ENCODE measurements at places on chromosomes 13 and 19. TPM values are rescaled to one million over a fixed set of nuclear protein-coding genes. Genes with fewer than 3 reads are reported as not detected.

GRCh38 chr13:102862624-102863210, 16.9 kb downstream of the ERCC5 start:
- H3K4me1 ChIP-seq = no peaks in the 10 kb centered on the region
- H3K27ac ChIP-seq = no peak overlapping the region
- H3K36me3 ChIP-seq = peaks cover 100% of the 10 kb centered on the region
- H3K27me3 ChIP-seq = no peaks in the 10 kb centered on the region
- no peak for DNase-seq

DNA sequence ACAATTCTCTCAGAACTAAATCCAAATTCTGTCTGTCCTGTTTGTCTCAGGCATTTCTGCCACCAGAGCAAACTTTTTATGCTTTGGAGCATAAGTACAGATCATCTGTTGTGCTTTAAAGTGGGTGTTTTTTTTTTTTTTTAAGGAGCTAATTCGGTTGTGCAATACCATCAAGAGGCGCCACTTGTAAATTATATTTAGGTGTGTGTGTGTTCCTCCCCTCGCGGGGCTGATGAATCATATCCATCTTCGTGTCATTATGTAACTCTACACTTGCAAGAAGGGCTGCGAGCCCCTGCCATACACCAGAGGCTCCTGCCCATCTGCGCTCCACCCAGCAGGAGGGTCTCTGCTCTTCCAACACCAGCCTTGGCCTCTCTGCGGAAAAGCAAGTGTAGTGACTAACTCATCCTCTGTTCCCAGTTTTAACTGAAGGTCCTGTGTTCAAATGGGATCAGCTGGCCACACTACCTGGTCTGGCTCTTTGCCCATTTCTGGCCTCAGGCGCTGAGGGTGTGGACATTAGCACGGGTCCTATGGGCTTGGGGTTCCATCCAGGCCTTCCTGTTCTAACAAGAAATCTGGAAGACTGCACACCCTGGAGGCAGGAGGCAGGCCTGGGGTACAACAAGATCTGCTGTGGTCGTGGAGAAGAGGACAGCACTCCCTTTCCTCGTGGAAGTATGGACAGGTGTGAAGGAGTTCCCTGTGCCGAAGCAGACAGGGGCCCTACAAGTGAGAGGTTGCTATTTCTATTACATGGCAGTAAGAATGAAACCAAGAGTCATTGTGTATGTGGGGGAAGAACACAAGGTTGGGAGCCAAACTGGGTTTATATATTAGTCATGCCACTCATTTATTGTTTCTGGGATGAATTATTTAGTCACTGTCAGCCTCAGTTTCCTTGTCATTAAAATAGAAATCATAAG, 96.1 kb upstream of the MBNL2 start:
- no peak for DNase-seq
- H3K4me3 ChIP-seq = no peak overlapping the region
- no peaks in the 10 kb centered on the region for H3K36me3 ChIP-seq
- peaks cover 40% of the 10 kb centered on the region for H3K4me1 ChIP-seq
- peak overlapping the region; percentile 55 for H3K27ac ChIP-seq

DNA sequence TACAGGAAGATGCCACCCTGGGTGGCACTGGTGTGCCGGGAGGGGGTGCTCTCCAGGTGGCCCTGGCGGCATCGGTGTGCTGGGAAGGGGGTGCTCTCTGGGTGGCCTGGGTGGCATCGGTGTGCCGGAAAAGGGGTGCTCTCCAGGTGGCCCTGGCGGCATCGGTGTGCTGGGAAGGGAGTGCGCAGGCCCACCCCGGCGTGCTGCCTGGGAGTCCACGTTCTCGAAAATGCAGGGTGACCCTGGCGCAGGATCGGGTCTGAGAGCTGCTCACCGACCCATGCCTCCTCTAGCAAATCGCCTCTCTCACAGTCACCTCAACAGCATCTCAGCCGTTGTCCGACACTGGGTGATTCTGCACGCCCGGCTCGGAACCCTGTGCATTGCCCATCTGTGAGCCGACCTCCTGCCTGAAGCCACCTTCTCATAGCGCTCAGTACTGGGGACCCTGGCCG, 36.4 kb downstream of the RASA3 start:
- DNase-seq = peak; percentile 61
- H3K36me3 ChIP-seq = no peaks in the 10 kb centered on the region
- H3K27ac ChIP-seq = no peak overlapping the region
- no peak overlapping the region for H3K4me3 ChIP-seq
- no peaks in the 10 kb centered on the region for H3K27me3 ChIP-seq
- peaks cover 22% of the 10 kb centered on the region for H3K4me1 ChIP-seq

- H3K4me3 ChIP-seq = no peak overlapping the region
- H3K4me1 ChIP-seq = no peaks in the 10 kb centered on the region
- no peak for DNase-seq
- no peaks in the 10 kb centered on the region for H3K27me3 ChIP-seq
- H3K27ac ChIP-seq = no peak overlapping the region
Measured at GRCh38 chr19:3204646-3205275, 19.0 kb downstream of the NCLN start.

GRCh38 chr19:39795001-39795400, 16.3 kb downstream of the LEUTX start:
- no peak for DNase-seq
- peaks cover 10% of the 10 kb centered on the region for H3K27me3 ChIP-seq
- H3K27ac ChIP-seq = no peak overlapping the region
- no peak overlapping the region for H3K4me3 ChIP-seq
- peaks cover 5% of the 10 kb centered on the region for H3K4me1 ChIP-seq

DNA sequence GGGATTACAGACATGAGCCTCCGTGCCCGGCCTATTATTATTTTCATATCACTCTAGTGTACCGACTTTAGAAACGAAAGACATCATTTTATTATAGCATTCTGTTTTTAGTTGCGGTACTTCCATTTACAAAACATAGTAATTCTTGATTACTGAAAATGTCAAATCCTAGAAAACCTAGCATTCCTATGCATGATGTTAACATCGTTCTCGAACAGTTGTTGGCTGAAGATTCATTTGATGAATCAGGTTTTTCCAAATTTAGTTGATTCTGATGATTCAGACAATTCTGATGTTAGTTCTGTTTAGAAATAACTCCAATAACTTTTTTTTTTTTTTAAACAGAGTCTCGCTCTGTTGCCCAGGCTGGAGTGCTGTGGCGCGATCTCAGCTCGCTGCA, 11.5 kb upstream of the MTRF1 start:
- no peak overlapping the region for H3K27ac ChIP-seq
- H3K27me3 ChIP-seq = no peaks in the 10 kb centered on the region
- H3K4me3 ChIP-seq = no peak overlapping the region
- DNase-seq = no peak
- H3K4me1 ChIP-seq = no peaks in the 10 kb centered on the region
- no peaks in the 10 kb centered on the region for H3K36me3 ChIP-seq

DNA sequence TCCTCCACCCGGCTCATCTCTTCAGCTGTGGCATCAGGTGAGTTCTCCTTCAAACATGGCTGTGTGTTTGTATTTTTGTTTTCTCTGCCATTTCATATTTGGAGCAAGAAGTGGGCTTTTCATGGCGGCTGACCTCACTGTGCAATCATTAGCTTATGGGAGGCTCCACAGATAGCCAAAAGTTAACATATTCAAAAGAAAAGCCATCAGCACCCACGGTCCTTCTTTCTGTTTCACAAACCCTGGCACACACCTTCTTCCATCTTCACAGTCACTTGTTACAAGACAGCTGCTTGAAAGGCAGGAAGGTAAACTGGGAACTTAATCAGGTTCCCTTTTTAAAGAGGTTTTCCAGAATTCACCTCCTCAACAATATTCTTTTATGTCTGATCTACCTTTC, 69.3 kb upstream of the ATP12A start:
- no peaks in the 10 kb centered on the region for H3K36me3 ChIP-seq
- H3K27ac ChIP-seq = no peak overlapping the region
- no peak for DNase-seq
- no peaks in the 10 kb centered on the region for H3K27me3 ChIP-seq
- H3K4me1 ChIP-seq = no peaks in the 10 kb centered on the region

The PRODH2 gene
- not detected for total RNA-seq

All from suprapubic skin (tissue), 4 donors.